ENCODE measurements at places on chromosomes 1 and 21.

DNA sequence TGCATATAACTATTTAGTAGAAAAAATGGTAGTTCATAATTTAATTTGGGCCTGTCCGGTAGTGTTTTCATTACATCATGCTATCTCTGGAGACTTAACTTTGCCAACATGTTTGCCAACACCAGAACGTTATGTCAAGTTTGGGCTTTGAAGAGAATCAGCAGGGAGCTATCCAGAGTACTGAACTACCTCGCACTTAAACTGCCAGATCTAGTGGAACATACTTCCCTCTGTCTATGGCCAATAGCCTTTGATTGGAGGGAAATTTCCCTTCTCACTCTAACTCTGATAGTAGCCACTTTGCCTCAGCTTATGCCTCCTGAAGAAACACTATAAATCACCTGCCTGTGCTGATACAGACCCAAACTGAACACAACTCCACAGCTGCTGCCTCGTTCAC is 10.0 kb downstream of the LRRC53 start:
- no peak for DNase-seq

- no peak for DNase-seq
Measured at GRCh38 chr1:160398823-160399222, 1.5 kb upstream of the VANGL2 start.

DNA sequence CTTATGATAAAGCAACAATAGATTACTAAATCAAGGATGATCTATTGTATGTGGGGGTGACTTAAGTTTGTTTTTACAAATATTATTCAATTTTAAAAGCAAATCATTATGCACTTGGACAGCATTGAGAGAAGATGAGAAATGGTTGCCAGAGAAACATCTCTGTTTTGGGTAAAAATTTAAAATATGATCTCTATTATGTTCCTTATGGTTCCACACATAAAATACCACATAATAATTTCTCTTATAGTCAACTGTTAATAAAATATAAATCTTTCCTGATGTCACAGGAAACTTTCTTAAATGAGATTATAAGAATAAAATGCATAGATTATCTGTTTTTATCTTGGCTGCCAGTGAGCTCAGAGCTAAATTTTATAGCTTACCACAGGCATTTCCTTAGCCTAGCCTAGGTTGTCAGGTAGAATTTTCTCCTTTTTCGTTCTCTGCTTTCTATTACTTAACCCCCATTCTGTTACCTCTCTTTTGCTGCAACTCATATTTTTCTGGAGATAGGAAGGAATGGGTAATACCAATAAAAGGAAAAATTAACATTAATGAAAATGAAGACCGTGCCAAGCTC is 109.7 kb downstream of the TGFB2 start:
- no peak for DNase-seq

DNA sequence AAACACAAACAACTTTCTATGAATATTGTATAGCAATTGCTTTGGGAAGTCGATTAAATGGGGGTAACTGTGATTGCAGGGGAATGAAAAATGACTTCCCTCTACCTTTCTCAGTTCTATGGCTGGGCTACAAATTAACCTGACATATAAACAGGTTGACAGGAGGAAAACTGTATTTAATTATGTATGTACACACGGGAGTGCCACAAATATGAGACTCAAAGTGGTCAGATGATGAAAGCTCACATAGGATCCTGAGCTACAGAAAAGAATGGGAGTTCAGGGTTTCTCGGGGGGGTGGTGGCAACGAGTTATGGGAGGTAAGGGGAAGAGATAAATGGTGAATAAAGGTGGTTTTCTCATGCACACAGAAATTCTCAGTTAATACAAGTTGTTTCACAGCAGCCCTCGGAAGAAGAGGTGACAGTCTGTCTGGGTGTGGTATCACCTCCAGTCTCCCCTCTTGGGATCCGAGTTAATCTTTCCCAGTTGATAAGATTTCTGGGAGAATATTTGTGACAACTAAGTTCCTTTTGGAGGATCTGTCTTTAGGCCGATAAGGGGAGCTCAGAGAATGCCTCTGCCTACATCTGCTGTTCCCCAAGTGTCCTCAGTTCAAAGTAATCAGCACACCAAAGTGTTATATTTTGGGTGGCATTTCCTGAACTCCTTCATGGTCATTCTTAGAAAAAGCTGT is 26.3 kb downstream of the GADD45A start:
- DNase-seq: no peak

GRCh38 chr1:224540535-224540934 is 75.6 kb upstream of the CNIH3 start:
- no peak for DNase-seq

DNA sequence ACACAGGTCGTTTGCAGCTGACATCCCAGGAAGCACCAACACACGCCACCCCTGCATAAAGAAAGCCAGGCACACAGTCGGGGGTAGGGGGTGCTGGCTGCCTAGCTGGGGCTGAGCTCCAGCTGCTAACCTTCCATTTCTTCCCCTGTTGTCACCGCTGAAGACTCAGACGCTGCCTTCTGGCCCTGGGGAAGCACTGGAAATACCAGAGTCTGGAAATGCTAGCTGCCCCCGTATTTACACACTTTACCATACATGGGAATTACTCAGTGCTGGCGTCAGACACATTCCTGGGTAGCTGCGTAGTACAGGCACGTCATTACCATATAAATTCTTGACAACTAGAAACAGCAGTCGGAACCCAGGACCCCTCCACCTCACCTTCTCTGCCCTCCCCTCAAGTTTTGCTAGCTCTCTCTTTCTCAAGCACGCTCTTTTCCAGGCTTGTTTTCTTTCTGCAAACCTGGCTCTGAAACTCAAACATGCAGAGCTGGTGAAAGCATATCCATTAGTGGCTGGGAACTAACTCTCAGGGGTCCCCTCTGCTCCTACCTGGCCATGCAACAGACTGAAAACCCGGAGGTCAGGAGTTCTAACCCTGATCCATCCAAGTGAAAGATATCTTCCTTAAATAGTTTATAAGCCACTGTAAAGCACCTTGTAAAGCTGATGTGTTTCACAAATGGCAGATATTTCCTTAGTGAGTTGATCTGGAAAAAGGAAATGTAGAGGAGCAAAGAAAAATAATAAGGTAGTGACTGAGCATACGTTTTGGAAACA is 3.3 kb downstream of the CSRP1 start:
- no peak for DNase-seq

DNA sequence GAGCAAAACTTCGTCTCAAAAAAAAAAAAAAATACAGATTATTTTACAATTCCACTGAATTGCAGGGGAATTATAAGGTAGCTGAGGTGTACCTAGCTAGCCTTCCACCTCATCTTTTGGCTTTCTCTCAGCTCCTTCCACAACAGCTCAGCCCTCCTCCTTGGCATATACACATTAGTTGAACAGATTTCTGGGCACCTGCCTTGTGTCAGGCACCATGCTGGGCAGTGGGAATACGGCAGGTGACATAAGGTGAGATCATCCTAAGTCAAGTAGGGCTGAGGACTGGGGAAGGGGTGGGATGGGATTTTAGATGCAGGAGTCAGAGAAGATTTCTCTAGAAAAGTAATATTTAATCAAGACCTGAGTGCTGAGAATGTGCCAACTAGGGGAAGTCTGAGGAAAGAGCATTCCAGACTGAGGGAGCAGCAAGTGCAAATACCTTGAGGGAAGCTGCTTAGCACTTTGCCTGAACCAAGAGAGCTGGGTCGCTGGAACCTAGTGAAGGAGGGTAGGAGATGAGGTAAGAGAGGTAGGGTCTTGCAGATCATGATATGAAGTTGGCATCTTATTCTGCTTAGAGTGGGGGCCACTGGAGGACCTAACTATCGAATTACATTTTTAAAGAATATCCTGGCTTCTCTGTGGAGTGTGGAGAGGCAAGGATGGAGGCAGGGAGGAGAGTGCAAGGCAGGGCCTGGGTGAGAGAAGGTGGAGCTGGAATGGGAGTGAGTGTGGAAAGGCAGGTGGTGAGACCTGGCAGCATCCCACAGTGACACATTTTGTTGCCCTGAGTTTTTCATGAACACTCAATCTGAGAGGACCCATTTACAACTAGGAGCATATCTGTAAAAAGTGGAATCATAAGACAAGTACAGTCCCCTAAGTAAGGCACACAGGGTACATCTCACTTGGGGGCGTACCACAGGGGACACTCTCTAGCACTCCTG is 28.2 kb downstream of the LAMC2 start:
- no peak for DNase-seq

- DNase-seq: no peak
Measured at GRCh38 chr1:116962987-116963639, 38.4 kb upstream of the CD101 start.

DNA sequence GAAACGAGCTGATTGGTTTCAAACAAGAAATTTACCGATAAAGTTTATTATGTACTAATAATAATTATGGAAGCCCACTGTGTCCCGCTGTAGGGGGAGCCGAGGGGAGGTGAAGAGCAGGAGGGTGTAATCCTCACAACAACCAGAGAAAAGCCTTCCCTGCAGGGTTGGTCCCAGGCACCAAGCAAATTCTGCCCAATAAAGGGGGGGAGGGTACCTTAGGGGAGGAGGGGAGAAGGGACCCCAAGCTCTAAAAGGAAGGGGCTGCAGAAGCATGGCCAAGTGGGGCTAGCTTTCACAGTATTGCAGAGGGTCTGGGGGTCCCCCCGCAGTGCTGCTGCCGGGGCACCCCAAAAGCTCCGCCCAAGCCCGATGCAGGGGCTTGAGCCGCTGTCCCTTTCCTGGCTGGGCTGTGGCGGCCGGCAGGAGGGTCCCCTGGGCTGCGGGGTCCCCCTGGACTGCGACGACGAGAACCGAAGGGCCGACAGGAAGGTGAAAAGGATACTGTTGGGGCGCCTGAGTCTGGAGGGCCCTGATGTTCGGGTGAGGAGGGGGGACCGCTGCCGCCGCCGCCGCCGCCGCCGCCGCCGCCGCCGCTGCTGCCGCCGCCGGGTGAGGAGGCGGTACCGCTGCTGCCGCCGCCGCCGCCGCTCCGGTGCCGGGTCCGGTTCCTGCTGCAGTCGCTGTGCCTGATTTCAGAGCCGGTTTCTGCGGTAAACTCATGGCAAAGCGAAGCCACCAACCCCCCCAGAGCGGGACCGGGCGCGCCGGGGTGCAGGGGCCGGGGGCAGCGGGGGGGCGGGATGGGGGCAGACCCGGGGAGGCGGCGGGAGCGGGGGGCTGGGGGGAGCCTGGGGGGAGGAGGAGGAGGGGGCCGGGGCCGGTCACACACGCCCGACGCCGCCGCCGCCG is 771 bp downstream of the EIF4G3 start:
- DNase-seq: peak; percentile 51

DNA sequence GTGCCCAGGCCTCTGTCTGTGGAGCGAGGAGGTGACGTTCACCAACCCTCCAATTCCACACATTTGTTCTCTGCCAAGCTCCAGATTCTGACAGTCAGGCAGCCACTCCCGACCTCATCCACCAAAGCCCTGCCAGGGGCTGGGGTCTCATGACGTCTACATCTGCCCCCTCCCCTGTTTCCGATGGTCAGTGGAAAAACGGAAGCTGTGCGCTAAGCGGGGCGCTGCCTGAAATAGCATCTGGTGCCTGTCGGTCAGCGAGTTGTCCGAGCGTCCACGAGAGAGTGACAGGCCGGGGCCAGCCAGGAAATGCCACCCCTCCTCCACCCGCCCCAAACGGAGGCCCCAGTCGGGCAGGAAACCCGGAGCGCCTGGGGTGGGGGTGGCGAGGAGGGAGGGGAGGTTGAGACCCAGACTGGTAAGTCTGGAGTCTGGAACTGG is 3.2 kb upstream of the TAL1 start:
- no peak for DNase-seq

DNA sequence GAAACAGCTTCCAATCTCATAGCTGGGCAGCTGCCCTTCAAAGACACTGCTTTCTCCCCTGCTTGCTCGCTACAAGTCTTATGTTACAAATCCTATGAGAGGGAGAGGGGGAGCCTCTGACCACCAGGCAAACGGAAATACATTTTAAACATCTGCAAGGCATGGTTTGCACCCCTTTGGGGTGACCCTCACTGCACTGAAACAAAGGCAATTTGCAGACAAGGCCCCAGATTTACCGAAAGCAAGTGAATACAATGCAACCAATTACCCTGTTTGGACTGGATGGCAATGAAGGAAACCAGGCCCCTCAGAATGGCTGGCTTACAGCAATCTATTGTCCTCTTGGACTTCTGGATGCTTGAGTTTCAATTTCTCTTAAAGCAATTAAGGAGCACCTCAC is 11.8 kb upstream of the ATP13A2 start:
- no peak for DNase-seq

DNA sequence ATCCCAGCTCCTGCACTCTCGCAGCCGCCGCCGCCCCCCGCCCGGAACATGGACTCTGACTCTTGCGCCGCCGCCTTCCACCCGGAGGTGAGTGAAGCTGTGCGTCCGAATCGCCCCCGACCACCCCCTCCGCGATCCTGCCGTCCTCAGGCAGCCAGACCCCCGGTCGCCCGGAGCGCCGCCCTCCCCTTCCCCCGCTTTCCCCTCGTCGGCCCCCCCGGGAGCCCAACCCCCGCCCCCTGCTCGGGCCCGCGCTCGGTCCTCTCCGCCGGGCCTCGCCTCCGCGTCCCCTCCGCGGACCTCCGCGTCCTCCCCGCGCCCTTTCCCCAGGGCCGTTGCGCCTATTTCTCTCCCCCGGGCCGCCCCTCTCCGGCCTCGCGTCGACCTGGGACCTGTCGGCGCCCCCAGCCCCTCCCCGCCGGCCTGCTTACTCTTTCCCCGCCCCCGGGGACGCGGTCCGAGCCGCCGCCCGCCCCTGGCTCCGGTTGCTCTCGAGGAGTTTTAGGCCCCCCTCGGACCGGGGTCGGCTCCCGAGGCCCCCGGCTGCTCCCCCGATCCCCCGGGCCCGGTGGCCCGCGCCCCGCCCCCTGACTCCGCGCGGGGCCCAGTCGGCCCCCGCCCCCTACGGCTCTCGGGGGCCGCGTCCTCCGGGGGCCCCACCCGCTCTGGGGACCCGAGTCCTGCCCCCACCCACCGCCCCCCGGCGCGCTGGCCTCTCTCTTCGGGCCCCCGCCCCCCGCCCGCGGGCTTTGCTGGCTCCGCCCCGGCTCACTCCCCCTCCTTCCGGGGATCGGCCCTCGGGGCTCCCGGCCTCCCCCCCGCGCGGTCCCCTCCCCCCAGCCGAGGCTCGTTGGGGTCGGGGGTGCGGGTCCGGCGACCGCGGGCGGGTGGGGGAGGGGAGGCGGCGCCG is 743 bp downstream of the PHF13 start:
- peak; percentile 69 for DNase-seq

GRCh38 chr21:27796106-27796505 is 829.2 kb upstream of the ADAMTS5 start:
- no peak for DNase-seq

GRCh38 chr1:203439131-203439730 is 36.4 kb upstream of the PRELP start:
- DNase-seq: no peak

GRCh38 chr1:226976276-226976977 is 36.3 kb downstream of the COQ8A start:
- no peak for DNase-seq

GRCh38 chr1:38578271-38578951 is 281.2 kb downstream of the RRAGC start:
- peak; percentile 27 for DNase-seq

- DNase-seq: no peak
Measured at GRCh38 chr1:67610450-67610849, 74.6 kb upstream of the GADD45A start.

GRCh38 chr1:195569934-195570333 is 1038.3 kb downstream of the KCNT2 start:
- DNase-seq: no peak

All from stimulated activated CD4-positive, alpha-beta T cell treated with anti-CD3 and anti-CD28 coated beads, Interleukin-15, amount 100 ng/mL, for 24 hours (primary cell).